ENCODE measurements at places on chromosomes 6 and 20.

- no peak for DNase-seq
Observed at GRCh38 chr20:40802886-40803285, 113.8 kb upstream of the MAFB start.

DNA sequence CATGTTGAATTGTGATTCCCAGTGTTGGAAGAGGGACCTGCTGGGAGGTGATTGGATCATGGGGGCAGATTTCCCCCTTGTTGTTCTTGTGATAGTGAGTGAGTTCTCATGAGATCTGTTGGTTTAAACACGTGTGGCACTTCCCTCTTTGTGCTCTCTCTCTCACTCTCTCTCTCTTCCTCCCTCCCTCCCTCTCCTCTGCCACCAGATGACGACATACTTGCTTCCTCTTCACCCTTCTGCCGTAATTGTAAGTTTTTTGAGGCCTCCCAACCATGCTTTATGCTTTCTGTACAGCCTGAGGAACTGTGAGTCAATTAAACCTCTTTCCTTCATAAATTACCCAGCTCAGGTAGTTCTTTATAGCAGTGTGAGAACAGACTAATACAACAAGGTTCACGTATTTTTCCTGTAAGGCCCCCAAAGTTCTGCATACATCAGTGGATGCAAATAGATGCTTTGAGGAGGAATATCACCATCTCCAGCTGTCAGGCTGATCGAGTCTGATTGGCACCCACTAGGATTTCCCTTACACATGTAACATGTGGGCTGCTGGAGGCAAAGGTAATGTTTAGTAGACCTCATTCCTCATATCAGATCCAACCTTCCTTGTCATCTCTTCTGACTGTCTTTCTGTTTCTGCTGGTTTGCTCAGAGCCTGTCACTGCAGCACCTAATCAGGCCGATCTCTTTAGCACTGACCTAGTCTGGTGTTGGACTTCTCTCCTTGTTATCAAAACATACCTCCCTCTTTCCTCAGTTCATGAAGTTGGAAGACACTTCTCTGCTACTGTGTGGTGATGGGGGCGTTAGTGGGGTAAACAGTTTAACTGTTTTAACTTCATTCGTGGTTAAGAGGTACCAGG, 54.3 kb upstream of the BACH2 start:
- no peak for DNase-seq

DNA sequence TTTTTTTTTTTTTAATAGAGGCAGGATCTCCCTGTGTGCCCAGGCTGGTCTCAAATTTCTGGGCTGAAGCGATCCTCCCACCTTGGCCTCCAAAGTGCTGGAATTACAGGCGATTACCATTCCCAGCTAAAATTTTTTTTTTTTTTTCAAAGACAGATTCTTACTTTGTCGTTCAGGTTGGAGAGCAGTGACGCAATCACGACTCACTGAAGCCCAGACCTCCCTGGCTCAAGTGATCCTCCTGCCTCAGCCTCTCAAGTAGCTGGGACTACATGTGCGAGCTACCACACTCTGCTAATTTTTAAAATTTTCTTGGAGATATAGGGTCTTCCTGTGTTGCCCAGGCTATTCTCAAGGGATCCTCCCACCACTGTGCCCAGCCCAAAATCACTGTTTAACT, 58.0 kb upstream of the MYO6 start:
- DNase-seq = no peak

DNA sequence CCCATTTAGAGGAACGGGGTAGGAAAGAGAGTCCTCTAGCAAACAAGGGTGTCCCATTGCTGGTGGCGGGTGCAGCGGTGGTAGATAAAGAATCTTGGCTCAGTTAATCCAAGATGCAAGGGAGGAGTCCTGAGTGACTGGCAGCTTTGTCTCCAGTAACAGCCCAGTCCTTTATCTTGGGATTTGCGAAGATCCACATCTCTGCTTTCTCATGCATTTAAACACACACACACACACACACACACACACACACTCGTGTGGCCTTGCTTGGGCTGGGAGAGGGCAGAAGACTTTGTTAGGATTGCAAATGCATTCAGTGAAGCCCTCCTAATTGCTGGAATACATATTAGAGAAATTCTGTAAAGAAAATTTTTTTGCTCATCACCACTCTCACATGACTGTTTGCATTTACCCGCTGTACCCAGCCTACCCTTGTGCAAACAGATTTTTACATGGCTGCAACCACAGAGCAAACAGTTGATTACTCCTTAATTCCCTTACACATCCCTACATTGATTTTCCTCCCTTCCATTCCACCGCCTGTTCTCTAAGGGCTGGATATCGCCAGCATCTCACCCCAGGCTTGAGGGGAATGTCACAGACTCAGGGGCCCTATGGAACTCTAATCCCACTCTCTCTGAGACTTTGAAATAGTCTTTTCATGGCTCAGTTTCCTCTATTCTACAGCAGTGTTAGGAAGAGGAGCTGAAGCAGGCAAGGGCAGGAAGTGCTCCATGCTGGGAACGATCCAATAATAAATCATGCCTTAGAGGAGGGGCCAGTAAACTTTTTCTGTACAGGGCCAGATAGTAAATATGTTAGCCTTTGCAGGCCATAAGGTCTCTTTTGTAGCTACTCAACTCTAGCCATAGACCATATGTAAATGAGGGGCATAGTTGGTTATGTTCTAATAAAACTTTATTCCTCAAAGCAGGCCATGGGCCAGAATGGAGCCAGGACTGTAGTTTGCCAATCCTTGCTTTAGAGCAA, 3.5 kb downstream of the C6orf132 start:
- no peak for DNase-seq

DNA sequence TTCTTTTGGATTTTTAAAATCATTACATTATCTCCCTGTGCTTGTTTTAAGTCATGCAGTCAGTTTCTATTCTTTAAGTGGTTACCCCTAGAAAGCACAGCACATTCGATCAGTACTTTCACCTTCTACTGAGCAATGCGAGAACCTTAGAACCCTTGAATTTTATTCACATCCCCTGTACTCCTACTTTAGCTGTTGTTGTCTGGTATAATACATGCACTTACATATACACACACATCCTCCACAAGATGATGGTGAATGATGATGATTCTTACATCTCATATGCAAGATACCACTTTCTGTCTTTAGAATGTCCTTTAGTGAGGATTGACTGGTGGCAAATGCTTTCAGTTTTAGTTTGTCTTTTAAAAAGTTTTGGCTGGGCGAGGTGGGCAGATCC, 5.7 kb downstream of the CDC40 start:
- no peak for DNase-seq

DNA sequence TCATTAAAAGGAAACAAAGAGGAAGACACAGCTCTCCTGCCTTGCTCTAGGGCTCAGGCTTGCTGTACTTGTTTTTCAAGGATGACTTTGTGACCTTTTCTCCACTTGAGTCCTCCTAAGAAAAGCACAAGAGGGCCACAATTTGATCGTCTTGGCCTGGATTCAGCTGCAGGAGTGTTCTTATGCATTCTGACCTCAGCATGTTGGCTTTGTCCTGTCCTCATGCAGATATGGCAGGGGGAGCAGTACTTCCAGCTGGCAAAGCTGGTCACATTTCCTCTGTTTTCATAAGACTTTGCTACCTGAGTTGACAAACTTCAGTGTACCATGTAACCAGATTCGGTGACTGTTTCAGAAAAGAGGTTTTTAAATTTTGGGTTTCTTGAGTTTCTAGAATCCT, 30.8 kb downstream of the KDM1B start:
- DNase-seq = no peak

DNA sequence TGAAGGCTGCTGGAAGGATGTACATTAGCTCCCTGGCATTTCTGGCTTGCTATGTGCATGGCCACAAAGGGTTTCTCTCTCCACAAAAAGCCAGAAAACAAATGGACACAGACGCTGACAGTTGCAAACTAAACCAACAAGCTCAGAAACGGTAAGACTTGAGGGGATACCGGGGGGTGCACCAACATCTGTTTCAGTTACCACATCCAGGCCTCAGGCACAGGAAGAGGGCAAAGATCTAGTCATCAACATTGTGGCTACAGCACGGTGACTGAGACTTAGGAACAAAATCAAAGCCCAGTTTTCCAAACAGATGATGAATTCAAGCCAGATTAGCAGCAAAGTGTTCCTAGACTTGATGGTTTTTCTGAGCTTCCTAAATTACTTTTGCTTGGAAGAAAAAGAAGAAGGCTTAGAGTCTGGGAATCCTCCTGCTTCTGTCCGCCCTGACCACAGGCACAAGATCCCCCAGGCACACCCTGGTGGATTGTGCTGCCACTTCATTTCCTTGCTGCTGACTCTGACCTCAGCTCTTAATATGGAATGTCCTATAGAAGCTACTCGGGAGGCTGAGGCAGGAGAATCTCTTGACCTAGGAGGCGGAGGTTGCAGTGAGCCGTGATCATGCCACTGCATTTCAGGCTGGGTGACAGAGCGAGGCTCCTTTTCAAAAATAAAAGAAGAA, 54.2 kb upstream of the ADGRF1 start:
- DNase-seq = no peak

DNA sequence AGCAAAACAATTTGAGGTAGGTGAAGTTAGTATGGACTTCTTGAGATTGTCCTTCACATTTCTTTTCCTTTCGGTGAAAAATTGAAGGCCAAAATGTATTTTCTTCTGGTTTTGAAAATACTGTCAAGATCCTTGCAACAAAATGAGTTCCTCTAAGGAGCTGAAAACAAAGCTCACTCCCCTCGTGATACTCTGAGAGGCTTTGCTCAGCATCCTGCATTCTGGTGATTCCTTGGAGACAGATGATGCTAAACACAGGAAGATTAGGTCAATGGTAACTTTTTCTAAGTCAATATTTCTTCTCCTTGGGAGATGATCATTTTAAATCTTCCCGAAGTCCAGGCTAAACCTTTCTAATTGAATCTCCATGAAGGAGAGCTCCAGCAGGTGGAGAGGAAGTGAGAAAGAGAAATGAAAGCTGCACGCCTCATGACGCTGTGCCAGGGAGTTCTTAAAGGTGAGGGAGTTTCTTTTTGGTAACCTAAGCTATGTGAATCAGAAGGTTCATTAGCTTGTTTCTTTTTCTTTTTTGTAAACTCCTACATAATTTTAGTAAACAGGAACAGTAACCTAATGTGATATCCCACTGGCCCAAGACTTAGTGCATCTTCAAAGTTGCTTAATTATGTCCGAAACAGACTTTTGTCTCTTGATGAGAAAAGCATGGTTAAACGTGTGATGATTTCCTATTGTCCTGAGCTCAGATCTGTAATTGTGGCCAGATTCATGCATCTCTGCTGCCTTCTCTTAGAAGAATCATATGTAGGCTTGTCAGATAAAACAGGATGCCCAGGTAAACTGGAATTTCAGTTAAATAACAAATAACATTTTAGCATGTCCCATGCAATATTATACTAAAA, 15.0 kb downstream of the ESR1 start:
- DNase-seq = no peak

GRCh38 chr6:24777227-24777626, 2.5 kb downstream of the GMNN start:
- no peak for DNase-seq

DNA sequence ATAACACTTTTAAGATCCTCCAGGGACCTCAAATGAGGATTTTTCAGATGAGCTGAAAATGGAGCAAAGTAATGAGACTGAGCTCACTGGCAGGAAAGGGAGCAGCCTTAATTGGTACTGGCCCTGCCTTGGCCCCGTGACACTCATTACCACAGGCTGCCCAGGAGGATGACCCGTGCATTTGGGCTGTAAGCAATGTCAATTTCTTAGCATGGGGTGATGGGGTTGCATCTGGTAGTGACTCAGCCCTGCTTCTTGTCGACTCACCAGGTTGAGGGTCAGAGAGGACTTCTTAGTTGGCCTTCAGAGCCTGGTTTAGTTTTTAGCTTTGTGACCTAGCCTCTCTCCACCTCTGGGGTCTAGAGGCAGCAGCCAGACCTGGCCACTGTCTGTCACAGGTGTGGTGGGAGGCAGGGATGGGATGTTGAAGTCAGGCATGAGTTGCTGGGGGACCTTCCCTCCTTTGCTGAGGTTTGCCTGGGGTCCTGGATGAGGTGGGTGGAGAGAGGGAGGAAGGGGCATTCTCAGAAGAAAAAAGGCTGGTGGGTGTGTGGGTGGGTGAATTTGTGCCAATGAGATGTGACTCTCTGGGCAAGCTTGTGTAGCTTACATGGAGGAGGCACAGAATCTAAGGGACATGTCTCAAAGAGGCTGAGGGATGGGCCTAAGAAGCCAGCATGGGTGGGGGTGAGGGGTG, 25.9 kb upstream of the EPB41L1 start:
- DNase-seq = no peak

DNA sequence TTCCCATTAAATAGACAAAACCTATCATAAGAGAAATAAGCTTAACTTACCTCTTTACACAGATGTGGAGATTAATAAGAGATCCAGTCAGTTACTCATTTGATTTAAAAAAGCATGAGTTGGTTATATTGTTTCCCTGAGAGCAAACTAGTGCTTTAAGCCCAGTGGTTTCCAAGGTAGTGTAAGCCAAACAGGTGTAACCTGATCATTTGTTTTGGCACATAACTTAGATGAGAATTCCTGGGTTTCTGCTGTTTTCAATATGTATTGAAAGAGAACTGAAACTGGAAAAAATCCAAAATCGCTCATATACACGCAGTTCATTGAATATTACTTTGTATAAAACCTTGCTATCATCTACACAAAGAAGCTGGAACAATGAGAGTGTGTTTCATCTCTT, 30.5 kb upstream of the SMIM8 start:
- no peak for DNase-seq

DNA sequence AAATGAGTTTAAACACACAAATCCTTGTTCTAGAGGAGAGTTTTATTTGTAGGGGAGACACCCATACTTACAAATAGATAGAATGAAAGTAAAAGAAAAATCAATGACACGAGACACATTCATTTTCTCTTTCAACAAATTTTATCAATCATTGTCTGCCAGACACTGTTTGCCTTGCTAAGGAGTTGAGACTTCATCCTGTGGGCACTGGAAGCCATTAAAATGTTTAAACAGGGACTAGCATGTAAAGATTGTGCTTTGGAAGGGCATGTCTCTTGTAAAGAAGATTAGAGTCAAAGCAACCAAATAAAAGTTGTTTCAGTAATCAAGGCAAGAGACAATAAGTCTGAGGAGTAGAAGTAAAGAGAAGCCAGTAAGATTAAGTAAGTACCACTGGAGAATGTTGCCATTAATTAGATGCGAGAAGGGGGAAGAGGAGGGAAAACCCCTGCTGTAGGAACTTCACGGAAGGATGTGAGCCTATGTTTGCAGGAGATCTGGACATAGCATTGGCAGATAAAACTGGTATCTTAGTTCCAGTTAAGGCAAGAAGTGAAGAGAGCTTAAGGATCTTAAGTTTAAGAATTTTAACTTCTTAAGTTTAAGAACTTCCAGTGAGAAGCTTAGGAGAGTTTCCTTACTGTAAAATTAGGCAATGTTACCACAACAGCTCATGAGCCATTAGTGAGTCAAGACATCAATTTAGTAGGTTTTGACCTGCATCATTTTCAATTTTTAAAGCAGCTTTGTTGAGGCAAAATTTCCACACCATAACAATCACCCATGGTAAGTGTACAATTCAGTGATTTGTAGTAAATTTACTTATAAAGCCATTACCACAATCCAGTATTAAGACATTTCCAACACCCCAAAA, 117.0 kb upstream of the UST start:
- no peak for DNase-seq

- no peak for DNase-seq
Observed at GRCh38 chr6:90911642-90912041, 324.8 kb upstream of the MAP3K7 start.

- no peak for DNase-seq
Observed at GRCh38 chr6:164322533-164322932, 908.0 kb downstream of the QKI start.
